A673 (cell line): ENCODE measurements at places on chromosomes 1 and 21. TPM values are rescaled to one million over a fixed set of nuclear protein-coding genes. Genes with fewer than 3 reads are reported as not detected.
A peak's percentile ranks its signal among the peaks of the same experiment; 100 is the strongest.

DNA sequence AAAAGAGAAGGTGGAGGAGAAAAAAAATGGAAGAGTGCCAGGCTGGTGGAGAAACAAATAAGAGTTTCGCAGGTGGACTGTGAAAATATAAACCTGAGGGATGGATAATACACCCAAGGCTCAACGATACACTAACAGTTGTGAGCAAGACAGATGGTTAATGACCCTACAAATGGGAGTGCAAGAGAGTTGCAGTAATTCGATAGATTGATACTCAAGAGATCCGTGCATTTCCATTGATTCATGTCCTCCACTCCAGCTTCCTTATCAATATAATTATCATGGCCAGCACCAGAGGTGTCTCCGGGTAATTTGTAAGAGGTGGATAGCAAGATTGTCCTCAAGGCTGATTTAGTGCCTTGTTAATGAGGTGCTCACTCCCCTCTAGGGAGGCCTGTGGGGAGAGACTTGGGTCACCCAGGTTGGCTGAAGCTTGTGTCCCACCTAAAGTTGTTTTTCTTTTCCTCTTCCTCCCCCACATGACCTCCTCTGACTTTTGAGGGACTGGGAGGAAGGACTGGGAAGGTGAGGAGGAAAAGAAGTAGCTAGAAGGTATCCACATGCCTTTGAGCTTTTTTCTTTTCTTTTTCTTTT is 221.8 kb upstream of the KIAA0040 start:
- H3K36me3 ChIP-seq: no peaks in the 10 kb centered on the region
- H3K27ac ChIP-seq: no peak overlapping the region
- H3K27me3 ChIP-seq: no peaks in the 10 kb centered on the region
- no peak overlapping the region for H3K4me3 ChIP-seq
- no peaks in the 10 kb centered on the region for H3K4me1 ChIP-seq

GRCh38 chr1:39996396-39997004 is 41.6 kb downstream of the MFSD2A start:
- no peaks in the 10 kb centered on the region for H3K36me3 ChIP-seq
- DNase-seq: no peak
- H3K4me3 ChIP-seq: no peak overlapping the region
- H3K4me1 ChIP-seq: no peaks in the 10 kb centered on the region
- no peaks in the 10 kb centered on the region for H3K27me3 ChIP-seq
- no peak overlapping the region for H3K27ac ChIP-seq

DNA sequence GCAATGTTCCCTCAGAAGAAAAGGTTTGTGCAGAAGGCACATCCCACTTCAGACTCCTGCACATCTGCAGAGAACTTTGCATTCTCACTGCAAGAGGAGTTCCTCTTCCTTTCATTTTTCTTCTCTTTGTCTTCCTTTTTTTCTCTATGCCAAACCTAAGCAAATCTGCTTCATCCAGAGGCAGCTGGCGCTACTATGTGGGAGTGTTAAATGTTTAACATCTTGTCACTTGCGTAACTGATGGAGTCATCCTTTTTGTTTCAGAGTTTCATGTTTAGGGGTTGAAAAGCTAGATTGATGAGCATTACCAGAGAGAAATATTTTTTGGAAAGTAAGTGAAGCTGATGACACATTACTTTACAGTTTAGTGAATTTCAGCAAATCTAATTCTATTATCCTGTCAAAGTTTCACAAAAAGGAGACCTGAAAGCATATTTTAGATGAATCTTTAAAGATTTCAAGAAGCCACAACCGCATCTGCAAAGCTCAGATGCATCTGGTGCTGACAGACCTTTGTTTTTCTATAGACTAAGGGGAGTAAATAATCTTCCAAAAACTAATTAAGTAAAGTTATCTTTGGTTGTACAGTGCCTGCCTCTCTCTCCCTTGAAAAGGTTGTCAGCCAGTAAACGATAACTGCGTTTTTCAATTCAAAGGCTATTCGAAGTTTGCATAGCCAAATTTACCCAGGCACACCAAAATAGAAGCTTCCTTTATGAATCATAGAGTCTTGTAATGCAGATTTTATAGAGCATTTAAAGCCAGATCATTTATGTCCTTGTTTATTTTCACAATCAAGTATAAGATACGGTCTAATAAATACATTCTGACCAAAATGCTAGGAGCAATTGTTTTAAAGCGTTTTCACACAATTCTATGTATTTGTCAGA is 1.2 kb upstream of the LRRC53 start:
- H3K36me3 ChIP-seq: no peaks in the 10 kb centered on the region
- H3K27me3 ChIP-seq: peaks cover 15% of the 10 kb centered on the region
- no peaks in the 10 kb centered on the region for H3K4me1 ChIP-seq
- no peak overlapping the region for H3K4me3 ChIP-seq
- DNase-seq: no peak
- H3K27ac ChIP-seq: no peak overlapping the region

- peaks cover 6% of the 10 kb centered on the region for H3K27me3 ChIP-seq
- H3K4me1 ChIP-seq: no peaks in the 10 kb centered on the region
- no peak for DNase-seq
- no peak overlapping the region for H3K27ac ChIP-seq
- H3K4me3 ChIP-seq: no peak overlapping the region
Observed at GRCh38 chr1:221704306-221704705, 37.6 kb downstream of the DUSP10 start.

GRCh38 chr1:11388617-11389016 is 90.3 kb upstream of the DISP3 start:
- no peaks in the 10 kb centered on the region for H3K4me1 ChIP-seq
- H3K36me3 ChIP-seq: no peaks in the 10 kb centered on the region
- peaks cover 33% of the 10 kb centered on the region for H3K27me3 ChIP-seq
- no peak overlapping the region for H3K4me3 ChIP-seq
- H3K27ac ChIP-seq: no peak overlapping the region

DNA sequence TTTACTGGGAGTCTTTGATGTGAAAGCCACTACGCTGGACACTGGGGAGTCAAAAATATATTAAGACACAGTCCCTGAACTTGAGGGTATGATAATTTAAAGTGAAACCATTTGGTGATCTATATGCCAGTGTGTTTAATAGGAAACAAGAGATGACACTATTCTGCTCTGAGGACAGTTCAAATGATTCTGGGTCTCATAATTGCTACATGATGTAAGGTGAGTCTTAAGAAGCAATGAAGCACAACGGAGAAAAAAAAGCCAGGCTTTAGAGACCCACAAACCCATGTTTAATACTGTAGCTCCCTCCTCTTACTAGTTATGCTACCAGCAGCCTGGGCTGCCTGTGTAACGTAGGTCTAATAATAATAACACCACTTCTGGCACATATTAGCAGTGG is 14.2 kb upstream of the LRRC8D start:
- no peak overlapping the region for H3K27ac ChIP-seq
- DNase-seq: no peak
- no peaks in the 10 kb centered on the region for H3K27me3 ChIP-seq
- no peaks in the 10 kb centered on the region for H3K36me3 ChIP-seq
- H3K4me3 ChIP-seq: no peak overlapping the region

DNA sequence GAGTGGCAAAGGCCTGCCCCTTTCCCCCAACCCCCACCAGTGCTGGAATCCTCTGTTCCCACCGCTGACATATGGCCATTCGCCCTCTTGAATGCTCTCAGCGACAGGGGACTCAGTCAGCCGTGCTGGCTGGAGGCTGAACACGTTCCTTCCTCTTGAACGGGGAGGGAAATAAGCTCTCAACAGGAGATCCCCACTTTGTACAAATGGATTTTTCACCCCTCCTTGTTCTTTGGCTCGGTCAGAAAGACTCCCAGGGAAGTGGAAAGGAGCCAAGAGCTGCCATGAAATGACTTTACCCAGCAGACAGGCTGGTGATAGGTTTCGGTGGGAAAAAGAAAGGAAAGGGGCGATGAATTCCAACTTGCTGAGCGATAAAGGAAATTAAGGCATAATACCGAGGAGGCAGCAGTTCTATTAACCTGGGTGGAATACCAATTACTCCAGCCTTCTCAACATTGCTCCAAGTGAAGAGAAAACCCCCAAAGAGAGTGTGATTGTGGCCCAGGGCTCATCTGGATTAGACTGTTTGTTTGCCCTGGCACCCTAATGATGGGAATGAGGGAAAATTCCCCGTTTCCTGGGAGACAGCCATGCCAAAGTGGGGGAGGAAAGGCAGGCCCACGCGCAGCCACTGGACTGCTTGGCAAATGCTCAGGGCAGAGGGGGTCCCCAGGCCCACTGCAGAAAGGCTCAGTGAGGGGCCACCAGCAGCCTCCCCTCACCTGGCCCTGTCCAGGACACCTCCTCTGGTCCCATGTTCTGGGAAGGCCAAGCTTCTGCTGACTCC is 23.9 kb downstream of the LRP8 start:
- no peaks in the 10 kb centered on the region for H3K36me3 ChIP-seq
- no peak overlapping the region for H3K4me3 ChIP-seq
- H3K4me1 ChIP-seq: peaks cover 5% of the 10 kb centered on the region
- H3K27ac ChIP-seq: no peak overlapping the region
- DNase-seq: no peak

The TRPM2 gene
- total RNA-seq: 0.21 TPM in 1 of 2 replicates, not detected in the other

The B3GALT2 gene
- 0.24 and 0.39 TPM in 2 replicates for total RNA-seq

DNA sequence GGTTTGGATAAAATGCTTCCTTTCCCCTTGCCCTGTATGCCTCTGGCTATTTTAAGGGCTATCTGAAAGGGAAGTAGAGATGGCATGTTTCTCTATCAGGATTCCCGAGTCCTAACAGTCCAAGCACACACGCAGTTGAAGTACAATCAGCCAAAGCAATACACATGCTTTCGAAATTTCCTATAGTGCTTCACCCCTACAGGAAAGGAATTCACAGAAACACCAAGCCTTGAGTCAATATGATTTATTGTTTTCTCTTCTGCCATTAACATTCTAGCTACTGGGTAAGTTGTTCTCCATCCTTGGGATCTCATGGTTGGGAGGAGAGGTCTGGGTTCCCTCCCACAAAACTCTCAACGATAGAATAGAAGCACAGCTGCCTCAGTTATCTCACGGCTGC is 8.7 kb downstream of the ITLN1 start:
- peaks cover 26% of the 10 kb centered on the region for H3K27me3 ChIP-seq
- H3K36me3 ChIP-seq: no peaks in the 10 kb centered on the region
- no peak overlapping the region for H3K27ac ChIP-seq

DNA sequence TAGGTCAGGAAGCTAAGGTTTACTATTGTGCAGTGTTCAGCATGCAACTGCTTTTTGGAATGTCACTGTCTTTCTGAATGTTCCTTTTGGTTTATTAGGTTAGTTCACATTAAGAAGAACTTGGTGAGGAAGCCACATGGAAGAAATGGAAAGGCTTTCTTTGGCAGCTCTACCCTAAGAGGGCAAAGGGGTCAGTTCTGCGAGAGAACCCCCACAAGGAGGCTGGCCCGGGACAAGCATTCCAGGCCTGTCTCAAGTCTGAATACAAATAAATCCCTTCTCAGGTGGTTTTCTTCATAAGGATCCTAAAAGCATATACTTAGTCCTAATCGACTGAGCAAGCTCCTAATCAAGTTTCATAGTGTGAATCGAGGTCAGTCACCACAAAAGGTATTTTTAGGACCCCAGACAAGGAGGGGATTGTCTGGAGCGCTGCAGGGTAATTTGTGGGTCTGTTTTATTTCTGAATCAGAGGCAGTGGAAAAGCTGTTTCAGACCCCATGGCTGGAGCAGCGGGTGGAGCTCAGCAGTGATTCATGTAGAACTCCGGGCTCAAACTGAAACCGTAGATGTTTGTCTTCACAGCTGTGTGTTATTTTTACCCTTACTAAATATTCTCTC is 63.3 kb downstream of the ERG start:
- H3K4me1 ChIP-seq: no peaks in the 10 kb centered on the region
- H3K4me3 ChIP-seq: no peak overlapping the region
- no peak overlapping the region for H3K27ac ChIP-seq
- DNase-seq: no peak

The CACHD1 gene
- 39.2 and 42.6 TPM in 2 replicates for total RNA-seq

The MMEL1 gene
- total RNA-seq: not detected in 2 replicates

The PDZK1 gene
- 0.39 and 0.52 TPM in 2 replicates for total RNA-seq

The OR2L5 gene
- not detected in 2 replicates for total RNA-seq

DNA sequence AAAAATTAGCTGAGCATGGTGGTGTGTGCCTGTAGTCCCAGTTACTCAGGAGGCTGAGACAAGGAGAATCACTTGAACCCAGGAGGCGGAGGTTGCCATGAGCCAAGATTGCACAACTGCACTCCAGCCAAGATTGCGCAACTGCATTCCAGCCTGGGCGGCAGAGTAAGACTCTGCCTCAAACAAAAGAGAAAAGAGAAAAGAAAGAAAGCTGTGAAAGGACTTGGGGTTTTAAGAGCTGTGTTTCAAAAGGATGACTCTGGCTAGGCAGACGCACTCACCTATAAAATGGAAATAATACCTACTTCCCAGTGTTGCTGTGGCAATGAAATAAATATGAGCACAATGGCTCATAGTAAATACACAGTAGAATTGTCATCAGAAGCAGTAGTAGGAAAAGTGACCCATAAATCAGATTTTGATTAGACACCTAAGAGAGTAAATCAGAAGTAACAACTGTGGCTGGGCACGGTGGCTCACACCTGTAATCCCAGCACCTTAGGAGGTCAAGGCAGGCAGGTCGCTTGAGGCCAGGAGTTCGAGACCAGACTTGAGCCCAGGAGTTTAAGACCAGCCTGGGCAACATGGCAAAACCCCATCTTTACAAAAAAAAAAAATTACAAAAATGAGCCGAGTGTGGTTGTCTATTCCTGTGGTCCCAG is 45.9 kb upstream of the PUM1 start:
- peaks cover 5% of the 10 kb centered on the region for H3K4me1 ChIP-seq
- no peaks in the 10 kb centered on the region for H3K36me3 ChIP-seq
- H3K27ac ChIP-seq: no peak overlapping the region
- peak; percentile 57 for DNase-seq

DNA sequence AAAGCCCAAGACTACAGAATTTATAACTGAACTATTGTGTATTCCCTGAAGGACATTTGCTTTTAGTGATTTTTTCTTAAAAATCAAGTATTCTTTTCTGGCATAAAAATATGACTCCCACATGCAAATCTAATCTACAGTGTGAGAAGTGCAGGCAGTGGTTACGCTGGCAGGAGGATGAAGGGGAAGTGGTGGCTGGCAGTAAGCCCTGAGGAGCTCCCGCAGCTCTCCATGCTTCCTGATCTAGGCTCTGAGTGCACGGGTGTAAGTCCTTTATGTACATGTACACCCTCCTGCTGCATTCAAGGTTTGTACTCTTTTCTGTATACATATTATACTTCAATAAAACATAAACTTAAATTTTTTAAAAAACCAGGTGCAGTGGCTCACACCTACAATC is 67.5 kb upstream of the PRDX6 start:
- DNase-seq: no peak
- no peaks in the 10 kb centered on the region for H3K27me3 ChIP-seq
- no peaks in the 10 kb centered on the region for H3K4me1 ChIP-seq
- H3K27ac ChIP-seq: no peak overlapping the region
- H3K36me3 ChIP-seq: no peaks in the 10 kb centered on the region
- H3K4me3 ChIP-seq: no peak overlapping the region
